ENCODE measurements at places on chromosomes 5 and 9.

GRCh38 chr9:89484475-89485404 is 13.2 kb downstream of the SEMA4D start:
- no peak for DNase-seq

- DNase-seq, result no peak
Observed at GRCh38 chr9:38671372-38671731, 48.6 kb downstream of the FAM240B start.

GRCh38 chr5:89280103-89281037 is 397.4 kb upstream of the MEF2C start:
- DNase-seq, result no peak

GRCh38 chr9:111348821-111349271 is 18.8 kb upstream of the OR2K2 start:
- no peak for DNase-seq

- DNase-seq, result no peak
Observed at GRCh38 chr5:120817044-120817985, 353.2 kb downstream of the PRR16 start.

- DNase-seq, result peak; percentile 95
Observed at GRCh38 chr5:77864997-77865396, 88.9 kb upstream of the TBCA start.

GRCh38 chr5:18881615-18882014 is 1106.4 kb downstream of the CDH18 start:
- DNase-seq, result no peak

GRCh38 chr5:14608169-14608568 is 26.6 kb downstream of the OTULINL start:
- DNase-seq, result no peak

- no peak for DNase-seq
Observed at GRCh38 chr5:137078171-137078665, 420.9 kb downstream of the SPOCK1 start.

- no peak for DNase-seq
Observed at GRCh38 chr5:130777794-130778193, 387.3 kb downstream of the HINT1 start.

DNA sequence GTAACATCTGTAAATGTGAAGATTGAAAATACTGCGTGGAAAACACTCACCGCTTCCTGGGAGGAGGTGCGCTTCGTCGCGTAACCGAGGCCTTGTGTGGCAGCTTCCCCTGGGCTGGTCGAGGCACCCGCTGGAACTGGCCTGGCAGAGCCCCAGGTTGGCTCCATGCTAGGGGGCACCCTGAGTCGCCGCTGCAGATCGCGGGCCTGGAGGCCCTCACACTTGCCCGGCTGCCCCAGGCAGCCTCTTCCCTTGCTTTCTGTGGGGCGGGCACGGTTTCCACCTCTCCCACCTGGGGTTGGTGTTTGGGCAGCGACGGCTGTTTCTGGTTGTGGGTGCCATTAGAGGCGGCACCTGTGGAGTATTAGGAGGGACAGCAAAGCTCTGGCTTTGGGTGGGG is 852 bp downstream of the ZNF354C start:
- no peak for DNase-seq

DNA sequence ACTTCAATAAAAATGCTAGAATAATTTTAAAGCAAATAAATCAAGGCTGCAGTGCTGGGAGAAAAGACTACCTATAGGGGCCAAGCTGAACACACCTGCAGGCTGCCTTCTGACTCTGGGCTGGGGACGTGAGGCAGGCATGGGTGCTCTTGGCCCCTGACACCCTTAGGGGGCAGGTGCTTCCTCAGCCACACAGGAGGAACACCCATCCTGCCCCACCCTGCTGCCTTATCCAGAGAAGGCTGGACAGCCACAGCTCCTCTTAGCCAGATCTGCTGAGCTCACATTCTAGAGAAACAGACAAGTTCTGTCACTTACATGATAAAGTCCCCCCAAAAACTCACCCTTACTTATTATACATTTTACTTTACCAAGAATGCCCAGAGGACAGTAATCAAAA is 6.6 kb upstream of the LMX1B start:
- DNase-seq, result no peak

- DNase-seq, result no peak
Observed at GRCh38 chr5:10290438-10290837, 17.3 kb downstream of the CMBL start.

- no peak for DNase-seq
Observed at GRCh38 chr9:100306283-100306682, 46.5 kb downstream of the TEX10 start.

DNA sequence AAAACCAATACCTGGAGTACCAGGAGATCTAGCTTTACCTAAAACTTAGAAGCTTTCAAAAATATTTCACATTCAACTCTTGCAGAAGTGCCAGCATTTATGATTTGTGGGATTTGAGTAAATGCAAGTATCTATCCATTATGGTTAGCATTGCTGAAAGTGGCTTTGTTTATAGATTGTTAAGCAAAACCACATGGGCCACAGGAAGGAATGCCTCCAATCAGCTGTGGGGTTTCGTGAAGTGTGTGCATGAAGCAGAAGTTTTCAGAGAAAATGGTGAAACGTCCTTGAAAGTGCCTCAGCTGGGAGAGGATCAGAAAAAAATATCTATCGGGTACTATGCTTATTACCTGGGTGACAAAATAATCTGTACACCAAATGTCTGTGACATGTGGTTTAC is 4.2 kb downstream of the LECT2 start:
- DNase-seq, result no peak

GRCh38 chr9:109013679-109014607 is 644 bp upstream of the CTNNAL1 start:
- no peak for DNase-seq

- DNase-seq, result peak; percentile 63
Observed at GRCh38 chr5:75524071-75524470, 12.4 kb downstream of the POLK start.

- DNase-seq, result no peak
Observed at GRCh38 chr5:158910782-158911692, 188.7 kb downstream of the EBF1 start.

GRCh38 chr5:161105525-161105924 is 253.5 kb upstream of the ATP10B start:
- DNase-seq, result no peak

DNA sequence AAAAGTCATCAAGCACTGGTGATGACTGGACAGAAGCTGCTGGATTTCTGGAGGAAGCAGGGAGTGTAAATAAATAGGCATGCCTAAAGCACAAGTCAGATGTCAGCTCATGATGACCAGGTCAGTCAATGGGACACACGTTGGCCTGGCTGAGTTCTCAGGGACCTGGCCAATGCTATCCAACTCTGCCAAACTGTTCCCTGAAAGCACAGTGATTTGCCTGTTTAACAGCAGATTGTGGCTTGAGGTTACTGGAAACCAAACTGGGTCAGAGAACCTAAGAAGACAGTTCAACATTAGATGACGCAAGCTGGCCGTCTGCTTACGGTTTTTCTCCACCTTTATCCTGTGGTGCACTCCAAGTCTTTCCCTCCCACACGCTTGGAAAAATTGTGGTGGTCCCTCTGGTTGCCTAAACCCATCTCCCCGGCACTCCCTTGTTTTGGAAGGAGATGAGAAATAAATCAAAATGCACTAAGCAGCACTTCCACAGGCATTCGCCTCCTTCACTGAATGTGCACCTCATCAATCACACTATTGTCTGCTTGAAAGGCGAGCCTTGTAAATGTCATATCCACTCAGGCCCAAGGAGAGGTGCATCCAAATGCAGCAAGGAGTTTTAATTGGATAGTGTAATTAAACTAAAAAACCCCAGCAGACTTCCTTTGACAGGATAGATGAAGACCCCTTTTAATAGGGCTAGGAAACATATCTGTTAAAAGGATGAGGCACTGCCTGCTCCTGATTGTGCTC is 199.4 kb downstream of the GAPVD1 start:
- no peak for DNase-seq

GRCh38 chr9:85871008-85871407 is 69.9 kb upstream of the NAA35 start:
- DNase-seq, result no peak

DNA sequence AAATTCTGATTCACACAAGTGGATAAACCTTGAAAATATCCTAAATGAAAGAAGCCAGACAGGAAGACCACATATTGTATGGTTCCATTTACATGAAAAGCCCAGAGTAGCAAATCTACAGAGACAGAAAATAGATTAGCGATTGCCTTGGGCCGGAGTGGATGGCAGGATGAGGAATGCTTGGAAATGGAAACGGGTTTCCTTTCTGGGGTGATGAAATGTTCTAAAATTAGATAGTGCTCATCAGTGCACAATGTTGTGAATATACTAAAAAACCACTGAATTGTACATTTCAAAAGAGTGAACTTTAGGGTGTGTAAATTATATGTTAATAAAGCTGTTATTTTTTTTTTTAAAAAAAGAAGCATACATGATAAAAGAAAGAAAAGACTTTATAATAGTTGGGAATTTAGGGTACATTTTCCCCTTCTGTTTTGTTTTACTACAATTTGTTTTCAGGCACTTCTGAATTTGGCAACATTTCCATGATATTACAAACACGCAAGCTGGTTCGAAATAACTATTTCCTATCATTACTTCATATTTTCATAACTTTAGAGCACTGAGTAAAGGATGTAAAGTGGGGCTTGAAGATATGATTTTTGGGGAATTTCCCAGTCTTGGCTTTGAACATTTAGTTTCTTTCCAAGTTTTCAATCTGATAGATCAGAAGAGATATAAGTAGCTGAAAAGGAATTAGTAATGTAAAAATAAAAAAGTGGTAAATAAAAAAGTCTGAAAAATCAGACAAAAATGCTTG is 23.9 kb downstream of the SLC35A4 start:
- no peak for DNase-seq

DNA sequence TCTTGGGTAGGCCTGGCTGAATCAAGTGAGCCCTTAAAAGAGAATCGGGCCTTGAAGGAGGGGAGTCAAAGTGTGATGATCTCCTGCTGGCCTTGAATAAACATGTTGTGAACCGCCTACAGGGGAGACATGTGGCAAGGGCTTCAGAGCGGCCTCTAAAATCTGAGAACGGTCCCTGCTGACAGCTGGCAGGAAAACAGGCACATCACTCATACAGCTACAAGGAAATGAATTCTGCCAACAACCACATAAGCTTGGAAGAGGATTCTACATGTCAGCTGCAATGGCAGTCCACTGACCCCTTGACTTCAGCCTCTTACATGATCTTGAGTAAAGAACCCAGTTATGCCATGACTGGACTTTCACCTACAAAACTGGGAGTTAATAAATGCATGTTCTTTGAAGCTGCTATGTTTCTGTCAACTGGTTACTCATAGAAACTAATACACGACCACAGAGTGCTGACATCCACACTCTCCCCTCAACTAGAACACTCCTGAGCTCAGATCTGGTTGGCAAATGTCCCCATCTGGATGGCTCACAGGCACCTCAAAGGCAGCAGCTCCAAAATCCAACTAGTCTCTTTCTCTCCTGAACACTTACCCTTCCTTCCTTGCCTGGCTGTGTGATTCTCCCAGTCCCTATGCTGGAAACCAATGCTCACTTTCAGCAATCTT is 333.1 kb downstream of the ASTN2 start:
- DNase-seq, result no peak

- DNase-seq, result no peak
Observed at GRCh38 chr9:129287619-129288305, 109.7 kb upstream of the IER5L start.

DNA sequence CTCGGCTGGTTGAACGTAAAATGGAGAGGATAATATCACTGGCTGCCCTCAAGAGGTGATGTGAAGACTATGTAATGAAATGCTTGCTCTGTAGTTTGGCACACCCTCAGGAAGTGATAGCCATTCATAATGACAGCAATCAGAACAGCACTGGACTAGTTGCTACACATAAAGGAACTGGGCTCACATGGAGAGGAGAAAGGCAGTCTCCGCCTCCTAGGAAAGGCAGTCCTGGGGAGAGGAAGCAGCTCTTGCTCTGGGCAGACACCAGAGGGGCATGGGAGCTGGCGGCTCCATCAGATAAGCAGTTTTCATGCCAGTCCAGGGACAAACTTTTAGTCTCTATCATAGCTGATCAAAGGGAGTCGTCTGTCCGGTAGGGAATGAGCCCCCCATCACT is 46.9 kb downstream of the ARHGEF37 start:
- no peak for DNase-seq

DNA sequence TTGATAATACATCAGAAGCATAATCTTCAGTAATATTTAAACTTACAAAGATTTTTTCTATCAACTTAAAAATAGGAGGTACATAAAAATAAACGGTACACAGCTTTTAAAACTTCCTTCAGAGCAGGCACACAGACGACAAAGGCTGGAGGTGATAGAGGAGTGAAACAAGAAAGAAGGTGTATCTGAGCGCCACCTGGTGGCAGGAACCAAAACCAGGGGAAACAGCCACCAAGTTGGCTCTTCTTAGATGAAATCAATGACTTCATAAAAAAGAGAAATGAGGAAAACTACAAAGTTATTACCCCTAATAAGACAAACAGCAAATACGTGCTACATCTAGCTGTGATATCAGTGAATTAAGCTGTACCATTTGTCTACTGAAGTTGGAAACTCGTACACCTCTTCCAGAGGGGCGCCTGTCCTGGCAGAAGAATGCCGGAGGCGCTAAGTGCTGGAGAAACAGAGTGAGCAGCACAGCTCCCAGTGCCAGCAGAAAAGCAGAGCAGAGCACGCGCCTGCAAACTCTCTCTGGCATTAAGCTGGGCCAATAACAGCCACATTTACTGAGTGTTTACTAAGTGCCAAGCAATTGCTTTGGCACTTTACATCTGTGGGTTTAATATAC is 85.9 kb downstream of the SETX start:
- DNase-seq, result peak; percentile 52

GRCh38 chr9:71446473-71447411 is 321.6 kb downstream of the CEMIP2 start:
- DNase-seq, result no peak

DNA sequence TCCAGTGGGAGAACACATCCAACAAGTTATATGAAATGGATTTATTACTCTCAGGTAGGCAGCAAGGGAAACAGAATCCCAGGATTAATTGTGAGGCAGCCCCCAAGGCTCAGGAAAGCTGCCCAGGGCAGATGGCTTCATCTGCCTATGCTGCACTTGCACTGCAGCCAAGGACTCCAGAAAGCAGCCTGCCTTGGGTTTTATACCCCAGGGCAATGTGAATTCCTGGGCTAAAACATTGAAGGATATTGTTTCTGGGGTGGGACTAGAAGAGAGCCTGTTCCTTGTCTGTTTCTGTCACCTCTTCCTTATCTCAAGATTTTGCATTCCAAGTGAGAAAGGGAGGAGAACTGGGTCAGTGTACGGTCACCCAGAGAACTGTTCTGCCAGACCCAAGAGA is 8.8 kb upstream of the CCL27 start:
- DNase-seq, result no peak

DNA sequence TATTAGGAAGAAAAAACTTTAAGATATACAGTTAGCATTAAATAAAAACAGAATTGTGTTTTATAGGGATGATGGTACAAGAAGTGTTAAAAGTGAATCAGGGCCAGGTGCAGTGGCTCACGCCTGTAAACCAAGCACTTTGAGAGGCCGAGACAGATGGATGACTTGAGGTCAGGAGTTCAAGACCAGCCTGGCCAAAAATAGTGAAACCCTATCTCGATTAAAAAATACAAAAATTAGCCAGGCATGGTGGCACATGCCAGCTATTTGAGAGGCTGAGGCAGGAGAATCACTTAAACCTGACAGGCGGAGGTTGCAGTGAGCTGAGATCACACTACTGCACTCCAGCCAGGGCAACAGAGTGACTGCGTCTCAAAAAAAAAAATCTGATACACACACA is 282.9 kb upstream of the ATP10B start:
- DNase-seq, result no peak

- no peak for DNase-seq
Observed at GRCh38 chr9:69157751-69158466, 16.2 kb upstream of the TJP2 start.

GRCh38 chr5:101288633-101289032 is 385.6 kb upstream of the ST8SIA4 start:
- no peak for DNase-seq

Data from CD14-positive monocyte (primary cell).